ENCODE measurements at places on chromosomes 2 and 18. TPM values are rescaled to one million over a fixed set of nuclear protein-coding genes. Genes with fewer than 3 reads are reported as not detected.

Gene RSAD2
- 0.28 TPM for total RNA-seq

Gene LYG1
- 1.4 TPM for total RNA-seq

Gene ERFE
- 0.41 TPM for total RNA-seq

Gene POMC
- total RNA-seq = 0.64 TPM

Gene IL18RAP
- not detected for total RNA-seq

Gene STEAP3
- 17.9 TPM for total RNA-seq

Gene DSG4
- not detected for total RNA-seq

Gene CD8B2
- total RNA-seq = 0.05 TPM

Gene IL36G
- not detected for total RNA-seq

Gene DNAJC5G
- not detected for total RNA-seq

Gene NEB
- 0.64 TPM for total RNA-seq

Gene HPCAL1
- total RNA-seq = 34.6 TPM

Gene OTOS
- not detected for total RNA-seq

Gene RND3
- 2.9 TPM for total RNA-seq

Gene HRH4
- total RNA-seq = not detected

Gene MERTK
- 12.3 TPM for total RNA-seq
